ENCODE measurements at places on chromosomes 12 and 14.

GRCh38 chr12:120242275-120242799 is 23.2 kb downstream of the PXN start:
- DNase-seq = peak; percentile 54

DNA sequence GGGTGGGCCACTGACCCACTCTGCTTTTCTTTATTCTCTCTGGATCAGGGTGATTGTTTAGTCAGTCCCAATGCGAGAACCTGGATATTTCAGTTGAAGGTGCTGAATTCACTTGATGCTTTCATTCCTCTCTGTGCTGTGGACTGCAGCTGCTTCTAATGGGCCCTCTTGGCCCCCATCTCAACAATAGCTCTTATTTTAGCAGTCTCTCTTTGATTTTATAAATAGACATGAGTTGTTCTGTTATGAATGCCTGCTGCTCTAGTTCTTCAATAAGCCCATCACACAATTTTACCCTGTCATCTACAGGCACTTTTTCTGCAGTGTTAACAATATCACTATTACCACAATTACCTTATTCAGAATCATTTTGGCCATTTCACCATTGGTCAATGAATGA is 54.1 kb upstream of the YARS2 start:
- DNase-seq = no peak

DNA sequence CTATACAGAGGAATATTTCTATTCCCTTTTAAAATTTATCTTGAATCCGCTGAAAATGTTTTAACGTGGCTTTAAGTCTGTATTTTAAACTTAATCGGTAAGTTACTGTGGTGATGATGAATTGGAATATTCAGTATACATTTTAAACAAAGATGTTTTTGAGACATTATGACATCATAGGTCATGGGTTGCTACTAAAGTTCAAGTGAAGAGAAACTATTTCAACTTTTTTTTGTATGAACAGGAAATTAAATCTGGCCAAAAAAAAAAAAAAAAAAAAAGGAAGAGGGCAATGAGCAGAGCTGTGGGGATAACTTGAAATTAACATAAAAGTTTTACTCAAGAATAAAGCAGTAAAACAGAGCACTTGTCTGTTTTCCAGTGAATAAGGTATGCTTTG is 109.0 kb downstream of the PLEKHA5 start:
- DNase-seq = no peak

DNA sequence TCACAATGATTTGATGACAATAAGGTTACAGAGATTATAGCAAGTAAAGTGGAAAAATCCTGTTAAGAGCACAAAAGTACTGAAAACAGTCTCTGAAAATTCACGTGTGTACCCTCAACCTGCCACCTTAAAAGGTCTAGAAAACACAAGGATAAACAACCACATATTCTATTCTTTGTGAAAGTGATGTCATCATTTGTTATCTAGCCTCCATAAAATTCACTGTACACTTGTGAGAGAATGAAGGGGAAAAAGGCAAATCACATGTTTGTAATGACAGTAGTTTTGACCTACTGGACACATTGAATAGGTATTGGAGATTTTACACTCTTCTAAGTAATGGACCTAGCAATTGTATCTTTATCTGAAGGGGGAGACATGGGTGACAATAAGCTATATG is 4.0 kb downstream of the PTGDR start:
- no peak for DNase-seq

GRCh38 chr14:43479596-43480195 is 1027.4 kb downstream of the FSCB start:
- no peak for DNase-seq

DNA sequence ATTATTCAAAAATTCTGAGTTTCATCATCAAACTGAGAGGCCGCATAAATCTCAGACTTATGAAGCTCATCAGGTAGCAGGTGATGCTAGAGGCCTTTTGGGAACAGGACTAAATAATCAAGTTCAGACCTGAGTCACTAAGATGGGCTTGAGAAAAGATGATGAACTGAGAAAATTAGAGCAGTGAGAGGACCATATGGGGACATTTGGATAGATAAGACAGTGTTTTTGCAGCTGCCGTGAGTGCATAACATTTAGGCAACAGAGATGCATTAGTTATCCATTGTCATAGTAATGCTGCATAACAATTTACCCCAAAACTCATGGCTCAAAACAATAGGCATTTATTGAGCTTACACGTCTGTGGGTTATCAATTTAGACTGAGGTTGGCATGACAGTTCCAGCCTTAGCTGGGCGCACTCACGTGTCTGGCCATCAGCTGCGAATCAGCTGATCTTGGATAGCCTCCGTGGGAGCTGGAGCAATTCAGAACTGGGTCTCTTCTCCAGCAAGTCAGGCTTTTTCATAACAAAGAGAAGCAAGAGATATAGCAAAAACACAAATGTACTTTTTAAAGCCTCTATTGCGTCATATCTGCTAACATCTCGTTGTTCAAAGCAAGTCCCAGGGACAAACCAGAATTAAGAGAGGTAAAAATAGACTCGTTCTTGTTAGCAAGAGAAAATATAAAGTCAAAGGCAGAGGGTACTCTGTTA is 72.8 kb downstream of the CAPZA3 start:
- no peak for DNase-seq

GRCh38 chr14:96944297-96944696 is 147.1 kb downstream of the VRK1 start:
- DNase-seq = no peak

DNA sequence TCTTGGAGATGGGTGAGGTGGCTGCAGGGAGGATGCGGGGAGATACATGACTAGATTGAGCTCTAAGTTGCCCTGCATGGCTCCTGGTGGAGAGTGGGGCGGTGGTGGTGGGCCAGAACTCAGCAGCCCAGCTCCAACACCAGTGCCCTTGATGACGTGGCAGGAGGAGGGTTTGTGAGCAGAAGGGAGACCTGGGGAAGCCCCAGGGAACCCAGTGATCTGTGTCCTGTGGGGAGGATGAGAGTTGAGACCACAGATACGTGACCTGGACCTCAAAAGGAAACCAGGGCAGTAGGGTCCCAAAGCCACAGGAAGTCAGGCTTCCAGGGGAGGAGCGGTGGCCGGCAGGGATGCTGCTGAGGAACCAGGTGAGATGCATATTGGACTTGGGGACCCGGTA is 989.1 kb upstream of the TMEM132C start:
- no peak for DNase-seq

GRCh38 chr12:2160043-2160442 is 107.3 kb downstream of the CACNA1C start:
- DNase-seq = peak; percentile 49

DNA sequence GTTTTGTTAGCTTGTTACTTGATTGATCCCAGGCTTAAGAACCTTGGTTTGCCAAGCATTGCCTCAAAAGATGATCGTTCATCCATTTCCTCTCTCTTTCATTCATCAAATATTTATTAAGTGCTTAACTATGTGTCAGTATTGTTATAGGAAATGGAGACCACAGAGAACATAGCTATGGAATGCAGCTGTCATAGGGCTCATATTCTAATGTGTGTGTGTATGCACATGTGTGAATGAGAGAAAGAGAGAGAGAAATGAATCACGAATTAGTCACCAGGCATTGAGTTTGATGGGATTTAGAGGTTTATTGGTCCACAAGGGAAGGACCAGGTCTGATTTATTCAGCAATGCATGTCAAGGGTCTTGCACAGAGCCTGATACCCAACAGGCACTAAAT is 71.0 kb upstream of the FBXO21 start:
- no peak for DNase-seq

DNA sequence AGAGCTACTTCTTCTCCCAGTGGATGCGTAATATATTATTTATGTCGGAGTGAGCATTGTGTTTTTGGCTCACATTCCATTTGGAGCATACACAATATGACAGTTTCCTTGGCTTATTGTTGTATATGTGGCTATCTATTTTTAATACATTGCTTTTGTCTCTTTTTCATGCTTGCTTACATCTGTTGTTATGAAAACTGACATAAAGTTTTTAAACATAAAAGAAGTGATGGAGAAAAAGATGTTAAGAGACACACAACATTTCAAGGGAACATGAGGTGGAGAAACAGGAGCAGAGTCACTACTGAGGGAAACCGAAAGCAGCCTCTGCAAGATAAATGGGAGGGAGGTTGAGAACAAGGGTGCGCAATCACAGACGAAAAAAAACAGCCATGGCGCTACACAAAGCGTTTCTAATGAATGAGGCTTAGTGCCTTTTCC is 228.4 kb upstream of the NPAS3 start:
- no peak for DNase-seq

GRCh38 chr14:50348933-50349332 is 36.8 kb downstream of the DMAC2L start:
- DNase-seq = no peak

- no peak for DNase-seq
These were observed 123.0 kb upstream of the CPNE8 start for GRCh38 chr12:39028382-39028781.

DNA sequence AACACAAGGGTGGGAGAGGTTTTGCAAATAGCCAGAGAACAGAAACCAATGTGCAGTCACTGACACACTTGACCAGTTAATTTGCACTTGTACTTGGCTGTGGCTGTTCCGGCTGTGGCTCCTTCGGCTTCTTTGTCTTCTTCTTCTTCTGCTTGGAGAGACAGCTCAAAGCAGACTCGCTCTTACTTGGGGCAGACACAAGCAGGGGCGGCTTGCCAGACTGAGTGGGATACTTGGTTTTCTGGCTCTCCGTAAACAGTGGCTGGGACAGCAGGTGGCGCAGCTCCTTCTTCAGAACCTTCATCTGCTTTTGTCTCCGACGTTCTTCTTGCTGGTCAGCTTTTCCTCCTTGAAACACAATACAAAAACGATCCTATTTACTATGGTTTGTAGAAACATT is 25.0 kb downstream of the OTUB2 start:
- DNase-seq = peak; percentile 23

- DNase-seq = no peak
These were observed 59.4 kb upstream of the AMIGO2 start for GRCh38 chr12:47139000-47139681.

DNA sequence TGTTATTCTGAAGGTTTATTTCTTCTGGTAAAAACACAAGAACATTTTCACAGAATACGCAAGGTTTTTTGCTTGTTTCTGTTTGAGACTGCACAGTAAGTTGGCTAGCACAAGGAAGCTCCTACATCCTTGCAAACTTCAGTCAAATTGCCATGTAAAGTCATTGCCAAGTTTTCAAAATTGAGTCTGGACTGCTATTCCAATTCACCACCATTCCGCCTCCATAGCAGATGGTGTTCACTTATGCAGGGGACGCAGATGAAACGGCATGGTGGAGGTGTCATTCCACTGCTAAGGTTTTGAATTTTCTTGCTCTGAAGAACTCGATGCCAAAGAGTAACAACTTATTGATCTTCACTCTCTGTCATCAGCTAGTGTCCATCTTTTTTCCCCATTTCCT is 303.9 kb upstream of the SYT1 start:
- no peak for DNase-seq

- DNase-seq = no peak
These were observed 2.3 kb upstream of the ANGEL1 start for GRCh38 chr14:76814726-76815645.

DNA sequence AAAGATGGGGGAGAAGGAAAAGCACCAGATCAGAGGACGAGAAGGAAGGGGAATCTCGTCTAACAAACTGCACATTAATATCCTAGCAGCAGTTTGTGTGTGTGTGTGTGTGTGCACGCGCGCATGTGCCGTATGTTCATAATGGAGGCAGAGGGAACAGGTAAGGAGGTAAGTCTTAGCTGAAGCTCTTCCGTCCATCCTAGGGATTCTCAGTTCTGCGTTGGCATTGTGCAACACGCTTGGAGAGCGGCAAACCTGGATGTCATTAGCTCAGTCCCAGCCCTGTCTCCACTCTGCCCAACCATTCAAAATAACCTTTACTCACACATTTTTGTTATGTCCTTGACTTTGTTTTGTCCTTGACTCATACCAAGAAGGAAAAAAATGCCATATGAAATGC is 1.6 kb upstream of the C1R start:
- DNase-seq = no peak

- DNase-seq = no peak
These were observed 78.0 kb downstream of the IFNG start for GRCh38 chr12:68081561-68081960.

DNA sequence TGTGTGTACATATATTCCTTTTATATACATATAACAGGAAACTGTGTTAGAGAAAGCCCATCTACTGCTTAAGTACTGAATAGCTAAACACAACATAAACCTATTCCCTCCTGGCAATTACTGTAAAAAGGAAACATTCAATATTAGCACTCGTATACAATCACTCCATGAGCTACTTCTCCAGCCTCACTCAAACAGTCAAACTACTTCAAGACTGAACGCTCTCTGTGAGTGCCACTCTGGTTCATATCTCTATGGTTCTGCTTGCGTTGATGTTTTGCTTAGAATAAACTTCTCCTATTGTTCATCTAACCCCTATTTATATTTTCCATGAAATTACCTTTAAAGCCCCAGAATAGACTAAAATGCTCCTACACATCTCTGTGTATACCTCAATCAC is 243.7 kb downstream of the MED13L start:
- DNase-seq = no peak

GRCh38 chr12:130073721-130074120 is 88.5 kb upstream of the FZD10 start:
- no peak for DNase-seq

- DNase-seq = peak; percentile 78
These were observed 23.6 kb upstream of the KCNH3 start for GRCh38 chr12:49515266-49515665.

- DNase-seq = peak; percentile 99
These were observed at the start of gene NACA for GRCh38 chr12:56724972-56725722. Gene NACA (minus strand): TSS chr12:56725299. CDS start chr12:56724521, 778 bp downstream.

DNA sequence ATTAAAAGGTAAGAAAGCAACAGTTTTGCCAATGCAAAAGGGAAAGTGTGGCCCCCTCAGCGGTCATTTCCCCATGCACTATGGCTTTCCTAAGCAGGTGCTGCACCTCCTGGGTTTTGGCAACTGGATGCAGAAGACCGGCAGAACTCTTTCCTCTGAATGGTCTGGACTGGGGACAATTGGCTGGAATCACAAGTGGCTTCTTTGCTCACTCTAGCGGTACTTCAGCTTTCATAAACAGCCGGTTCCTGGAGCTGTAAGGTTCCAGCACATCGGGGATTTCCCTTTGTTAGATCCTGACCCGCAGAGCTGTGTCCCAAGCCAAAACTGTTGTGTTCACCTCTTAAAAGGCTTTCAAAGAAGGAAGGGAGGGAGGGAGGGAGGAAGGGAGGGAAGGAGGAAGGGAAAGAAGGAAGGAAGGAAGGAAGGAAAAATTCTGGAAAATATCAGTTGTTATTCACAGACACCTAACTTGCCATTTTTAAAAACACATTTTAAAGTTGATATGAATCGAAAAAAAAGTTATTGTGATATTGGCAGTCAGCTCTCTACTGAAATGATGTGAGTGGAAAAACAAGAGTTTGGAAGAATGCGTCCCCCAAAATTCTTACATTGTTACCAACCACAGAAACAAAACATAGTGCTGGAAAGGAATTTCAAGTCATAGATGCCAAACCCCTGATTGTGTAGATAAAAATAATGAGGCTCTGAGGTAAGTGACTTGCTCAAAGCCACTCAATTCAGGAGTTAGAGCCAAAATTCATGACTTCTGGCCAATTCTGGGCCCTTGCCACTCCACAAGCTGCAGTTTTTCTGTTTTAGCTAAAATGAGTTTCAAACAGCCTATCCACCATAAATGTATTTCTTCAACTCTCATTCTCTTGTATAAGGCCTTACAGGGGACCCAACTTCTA is 220.6 kb upstream of the HMGA2 start:
- DNase-seq = peak; percentile 92
